ENCODE measurements at places on chromosomes 6 and 20.

DNA sequence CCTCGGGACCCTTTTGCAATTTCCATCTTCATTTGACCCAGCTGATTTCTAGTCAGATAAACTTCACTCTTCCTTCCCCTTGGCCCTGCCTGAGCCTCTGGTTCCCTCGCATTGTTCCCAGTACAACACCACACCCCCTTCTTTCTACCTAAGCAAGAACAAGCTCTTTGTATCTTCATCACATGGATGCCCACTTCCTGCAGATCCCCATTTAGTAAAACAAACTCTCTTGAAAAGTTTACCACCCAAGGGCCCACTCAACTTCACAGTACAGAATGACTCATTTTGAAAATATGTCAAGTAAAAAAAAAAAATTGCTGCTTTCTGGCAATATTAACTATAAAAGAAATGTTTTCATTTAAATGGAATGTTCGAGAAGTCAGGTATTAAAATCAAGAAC is 5.2 kb downstream of the FAXC start:
- DNase-seq = peak; percentile 5

DNA sequence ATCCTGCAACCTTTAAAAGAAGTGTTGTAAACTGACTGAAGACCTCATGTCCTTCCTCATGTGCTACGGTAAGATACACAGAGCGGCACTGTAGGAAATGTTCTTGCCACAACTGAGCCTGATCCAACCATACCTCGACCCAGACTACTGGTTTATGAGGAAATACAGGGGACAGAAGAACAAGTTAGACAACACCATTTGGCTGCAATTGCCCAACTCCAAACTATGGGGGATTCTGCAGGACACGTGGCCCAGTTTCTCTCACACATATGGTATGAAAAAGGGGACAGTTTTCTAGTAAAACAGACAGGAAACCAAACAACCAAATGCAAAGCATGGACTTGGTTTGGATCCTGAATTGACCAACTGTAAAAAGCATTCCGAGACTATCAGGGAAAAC is 10.5 kb downstream of the PRPH2 start:
- no peak for DNase-seq

- peak; percentile 43 for DNase-seq
Observed at GRCh38 chr6:147001621-147002020, 202.6 kb upstream of the STXBP5 start.

GRCh38 chr6:98957450-98957849 is 9.7 kb upstream of the FBXL4 start:
- DNase-seq = peak; percentile 66

- no peak for DNase-seq
Observed at GRCh38 chr6:120272038-120272437, 922.5 kb upstream of the MAN1A1 start.

GRCh38 chr6:107246972-107247615 is 131.8 kb upstream of the BEND3 start:
- no peak for DNase-seq

DNA sequence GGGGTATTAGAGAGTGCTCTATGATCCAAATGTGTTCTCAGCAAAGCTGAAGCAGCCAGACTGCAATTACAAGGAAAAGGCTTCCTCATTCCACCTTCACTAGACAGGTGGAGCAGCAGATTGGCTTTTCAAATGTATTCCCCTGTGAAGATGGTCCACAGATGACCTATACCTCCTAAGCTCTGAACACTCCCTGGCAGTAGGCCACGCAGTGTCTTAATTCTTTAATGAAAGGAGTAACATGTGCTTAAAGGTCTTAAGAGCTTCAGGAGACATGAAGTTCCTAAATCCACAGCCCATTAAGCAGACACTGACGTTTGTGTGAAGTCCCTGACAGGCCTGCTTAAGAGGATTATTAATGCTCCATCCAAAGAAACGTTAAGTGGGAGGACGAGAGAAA is 138.9 kb upstream of the NUP153 start:
- no peak for DNase-seq

DNA sequence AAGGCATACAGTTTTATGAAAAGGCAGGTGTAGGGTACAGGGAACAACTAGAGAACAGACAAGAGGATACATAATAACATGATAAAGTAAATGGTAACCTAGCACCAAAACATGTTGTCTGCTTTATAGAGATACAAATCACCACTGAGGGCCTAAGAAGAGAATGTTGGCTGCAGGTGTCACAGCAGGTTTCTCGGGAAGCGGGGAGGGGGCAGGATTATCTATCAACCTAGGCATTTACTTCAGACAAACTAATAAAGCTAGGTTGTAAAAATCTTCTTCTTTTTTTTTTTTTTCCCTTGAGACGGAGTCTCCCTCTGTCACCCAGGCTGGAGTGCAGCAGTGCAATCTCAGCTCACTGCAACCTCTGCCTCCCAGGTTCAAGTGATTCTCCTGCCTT is 22.7 kb downstream of the PIM1 start:
- no peak for DNase-seq

- DNase-seq = no peak
Observed at GRCh38 chr20:21234806-21235483, 68.2 kb upstream of the XRN2 start.

DNA sequence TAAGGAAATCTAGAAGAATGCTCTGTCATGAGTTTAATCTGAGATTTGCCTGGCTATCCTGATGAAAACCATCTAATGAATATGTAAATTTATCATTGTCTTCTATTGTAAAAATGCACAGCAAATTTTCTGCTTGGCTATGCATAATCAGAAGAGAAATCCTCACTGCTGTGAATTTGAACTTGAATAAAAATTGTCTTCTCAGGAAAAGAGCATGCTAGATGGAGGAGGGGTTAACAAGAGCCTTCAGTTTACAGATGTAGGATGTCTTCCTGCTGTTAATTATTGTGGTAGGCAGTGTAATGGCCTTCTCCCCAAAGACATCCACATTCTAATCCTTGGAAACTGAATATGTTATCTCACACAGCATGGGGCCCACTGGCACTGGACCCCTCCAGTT is 45.8 kb downstream of the ANKEF1 start:
- no peak for DNase-seq

DNA sequence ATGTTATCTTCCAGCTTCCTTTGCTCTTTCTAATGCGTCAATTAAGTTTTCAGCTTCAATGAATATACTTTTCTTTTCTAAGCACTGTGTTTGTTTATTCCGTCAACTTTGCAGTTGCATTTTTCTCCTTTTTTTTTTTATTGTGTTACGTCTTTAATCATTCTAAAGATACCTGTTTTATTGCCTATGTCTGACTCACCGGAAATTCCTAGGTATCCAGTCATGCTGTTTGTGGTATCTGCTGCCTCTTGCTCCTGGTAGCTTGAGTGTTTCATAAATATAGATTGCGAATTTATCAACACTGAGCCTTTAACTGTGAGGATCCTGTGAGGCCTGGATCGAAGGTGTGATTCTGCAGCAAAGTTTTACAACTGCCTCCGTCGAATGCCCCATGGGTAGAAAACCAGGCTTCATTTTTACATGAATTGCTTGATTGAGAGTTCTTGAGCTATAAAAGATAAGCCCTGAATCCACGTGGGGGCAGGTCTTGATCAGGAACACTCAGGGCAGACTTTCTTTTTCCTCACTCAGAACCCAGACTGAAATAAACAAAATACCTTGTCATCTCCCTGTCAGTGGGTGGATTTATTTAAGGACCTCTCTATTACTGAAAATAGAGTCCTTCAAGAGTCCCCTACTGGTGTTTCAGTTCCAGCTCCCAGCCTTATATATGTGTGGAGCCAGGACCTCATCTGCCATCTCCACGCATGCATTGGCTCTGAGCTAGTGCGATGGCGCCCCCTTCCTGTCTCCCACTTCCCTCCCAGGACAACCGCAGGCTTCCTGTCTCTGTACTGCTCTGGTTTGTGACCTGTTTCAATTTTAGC is 60.1 kb upstream of the LRRC1 start:
- DNase-seq = peak; percentile 79

DNA sequence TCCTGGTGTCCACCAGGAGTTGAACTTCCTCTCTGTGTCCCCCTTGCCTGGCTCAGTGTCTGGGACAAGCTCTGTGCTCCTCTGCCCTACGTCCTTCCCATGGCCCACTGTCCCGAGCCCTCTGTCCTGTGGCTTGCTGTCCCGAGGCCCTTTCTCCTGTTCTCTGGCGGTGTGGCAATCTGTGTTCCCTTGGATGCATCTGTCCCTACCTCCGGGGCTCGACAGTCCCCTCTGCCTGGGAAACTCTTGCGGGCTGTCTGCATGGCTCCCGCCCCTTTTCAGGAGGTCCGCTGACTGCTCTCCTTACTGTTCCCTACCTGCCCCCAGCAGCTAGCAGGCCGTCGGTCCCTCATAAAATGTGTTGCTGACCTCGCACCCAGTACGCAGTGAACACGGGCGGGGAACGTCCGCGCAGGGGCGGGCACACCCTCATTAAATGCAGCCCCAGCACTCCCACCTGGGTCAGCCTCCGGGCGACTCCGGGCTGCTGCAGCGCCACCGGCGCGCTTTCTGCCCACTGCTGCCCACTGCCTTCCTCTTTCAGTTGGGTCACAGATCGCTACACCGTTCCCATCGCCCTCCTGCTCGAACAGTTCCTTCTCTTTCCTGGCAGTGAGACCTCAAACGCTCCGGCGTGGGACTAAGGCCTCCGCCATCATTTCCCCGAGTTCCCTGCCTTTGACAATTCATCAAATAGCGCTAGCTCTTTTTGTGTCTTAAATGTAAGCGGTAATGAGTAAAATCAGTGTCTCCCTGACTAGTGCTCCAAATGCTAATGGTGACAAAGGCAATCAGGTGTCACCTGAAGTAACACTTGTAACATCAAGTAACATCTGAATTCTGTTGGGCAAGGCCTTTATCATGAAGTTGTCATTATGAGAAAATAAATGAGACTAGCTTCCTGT is 60.5 kb downstream of the RSPH3 start:
- no peak for DNase-seq

- no peak for DNase-seq
Observed at GRCh38 chr20:38253571-38253970, 7.0 kb downstream of the KIAA1755 start.

DNA sequence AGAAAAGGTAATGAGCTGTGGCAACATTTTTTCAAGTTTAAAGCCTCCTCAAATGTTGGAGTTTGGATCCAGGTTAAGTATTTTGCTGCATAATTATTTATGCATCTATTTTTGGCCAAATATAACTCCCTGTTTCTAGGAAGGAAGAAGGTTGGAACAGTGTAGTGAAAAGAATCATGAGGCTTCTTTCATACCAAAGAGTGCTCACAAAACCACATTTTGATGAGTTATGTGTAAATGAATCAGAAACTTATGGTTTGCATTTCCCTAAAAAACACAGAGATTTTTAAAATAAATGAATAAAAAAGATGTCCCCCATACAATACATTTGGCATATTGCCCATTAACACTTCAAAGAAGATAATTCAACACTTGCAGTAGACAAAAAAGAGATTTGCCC is 246.9 kb upstream of the PRDM1 start:
- DNase-seq = peak; percentile 73

GRCh38 chr6:34916348-34916967 is 27.4 kb downstream of the ANKS1A start:
- no peak for DNase-seq

GRCh38 chr20:36210436-36211021 is 25.7 kb upstream of the AAR2 start:
- no peak for DNase-seq

DNA sequence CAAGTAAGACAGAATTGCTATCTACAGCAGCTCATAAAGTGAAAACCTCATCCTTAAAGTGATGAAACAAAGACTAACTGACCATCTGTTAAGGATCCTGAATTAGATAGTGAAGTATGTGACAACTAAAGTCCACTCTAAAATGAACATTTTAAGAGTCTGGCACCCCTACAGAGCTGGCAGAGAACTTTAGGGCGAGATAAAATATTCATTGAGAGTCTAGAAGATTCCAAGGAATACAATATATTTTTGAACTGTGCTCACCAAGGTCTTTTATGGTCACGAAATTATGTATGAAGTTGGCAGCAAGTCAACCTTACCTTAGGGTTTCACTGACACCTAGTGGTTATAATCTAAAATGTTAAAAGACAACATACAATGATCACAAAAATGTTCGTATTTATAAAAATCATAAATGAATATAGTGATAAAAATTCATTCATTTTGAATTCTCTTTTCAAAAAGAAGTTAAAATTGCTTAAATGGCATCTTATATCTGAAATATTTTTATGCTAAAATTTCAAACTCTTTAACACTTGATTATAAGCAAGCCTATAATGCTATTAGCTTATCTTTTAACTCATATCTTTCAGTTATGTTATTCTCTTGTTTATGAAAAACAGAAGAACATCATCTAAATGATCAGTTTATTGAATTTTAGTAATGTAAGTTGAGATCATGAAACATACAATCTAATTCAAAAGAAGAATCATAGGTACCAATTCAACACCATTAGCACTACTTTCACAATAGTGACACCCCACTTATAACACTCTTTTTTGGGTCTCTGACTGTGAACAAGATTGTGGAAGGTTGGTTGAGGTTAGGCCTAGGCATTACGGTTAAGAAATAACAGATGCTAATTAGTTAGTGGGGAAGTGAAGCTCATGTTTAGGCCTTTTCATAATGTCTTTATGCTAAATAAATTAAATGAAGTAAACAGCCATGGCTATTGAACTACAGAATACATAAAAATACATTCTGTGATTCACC is 27.5 kb downstream of the RSPH3 start:
- DNase-seq = peak; percentile 66

DNA sequence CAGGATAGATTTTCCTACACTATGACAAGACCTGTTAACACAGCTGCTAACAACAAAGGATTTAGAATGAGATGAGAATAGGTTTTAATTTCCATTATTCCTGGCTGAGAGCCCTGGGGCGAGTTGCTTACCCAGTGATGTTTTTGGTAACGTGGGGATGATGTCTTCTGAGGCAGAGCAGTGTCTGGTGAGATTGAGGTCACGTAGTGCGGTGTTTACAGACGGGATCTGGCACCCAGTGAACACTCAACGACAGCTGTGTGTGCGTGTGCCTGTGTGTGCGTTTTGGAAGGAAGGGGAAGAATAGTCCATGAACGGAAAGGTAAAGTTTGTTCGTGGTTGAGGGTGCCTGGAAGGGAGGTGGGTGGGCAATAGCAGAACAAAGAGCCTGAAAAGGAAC is 384.7 kb downstream of the C6orf118 start:
- DNase-seq = no peak

- peak; percentile 84 for DNase-seq
Observed at GRCh38 chr20:1933465-1933870, 38.3 kb downstream of the SIRPA start.

- DNase-seq = no peak
Observed at GRCh38 chr6:122702841-122703240, 76.7 kb upstream of the FABP7 start.
